Esophagus squamous epithelium (tissue), 5 donors: ENCODE measurements at places on chromosomes 16 and 17.

DNA sequence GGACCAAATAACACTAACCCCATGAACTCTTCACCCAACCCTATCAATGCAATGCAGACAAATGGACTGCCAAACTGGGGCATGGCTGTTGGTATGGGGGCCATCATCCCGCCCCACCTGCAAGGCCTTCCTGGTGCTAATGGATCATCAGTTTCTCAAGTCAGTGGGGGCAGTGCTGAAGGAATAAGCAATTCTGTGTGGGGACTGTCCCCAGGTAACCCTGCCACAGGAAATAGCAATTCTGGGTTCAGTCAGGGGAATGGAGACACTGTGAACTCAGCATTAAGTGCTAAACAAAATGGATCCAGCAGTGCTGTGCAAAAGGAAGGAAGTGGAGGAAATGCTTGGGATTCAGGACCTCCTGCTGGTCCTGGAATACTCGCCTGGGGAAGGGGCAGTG, 78.9 kb downstream of the TMC6 start:
- no peak for DNase-seq

GRCh38 chr17:31431852-31432658, 40.6 kb downstream of the RAB11FIP4 start:
- DNase-seq = no peak

DNA sequence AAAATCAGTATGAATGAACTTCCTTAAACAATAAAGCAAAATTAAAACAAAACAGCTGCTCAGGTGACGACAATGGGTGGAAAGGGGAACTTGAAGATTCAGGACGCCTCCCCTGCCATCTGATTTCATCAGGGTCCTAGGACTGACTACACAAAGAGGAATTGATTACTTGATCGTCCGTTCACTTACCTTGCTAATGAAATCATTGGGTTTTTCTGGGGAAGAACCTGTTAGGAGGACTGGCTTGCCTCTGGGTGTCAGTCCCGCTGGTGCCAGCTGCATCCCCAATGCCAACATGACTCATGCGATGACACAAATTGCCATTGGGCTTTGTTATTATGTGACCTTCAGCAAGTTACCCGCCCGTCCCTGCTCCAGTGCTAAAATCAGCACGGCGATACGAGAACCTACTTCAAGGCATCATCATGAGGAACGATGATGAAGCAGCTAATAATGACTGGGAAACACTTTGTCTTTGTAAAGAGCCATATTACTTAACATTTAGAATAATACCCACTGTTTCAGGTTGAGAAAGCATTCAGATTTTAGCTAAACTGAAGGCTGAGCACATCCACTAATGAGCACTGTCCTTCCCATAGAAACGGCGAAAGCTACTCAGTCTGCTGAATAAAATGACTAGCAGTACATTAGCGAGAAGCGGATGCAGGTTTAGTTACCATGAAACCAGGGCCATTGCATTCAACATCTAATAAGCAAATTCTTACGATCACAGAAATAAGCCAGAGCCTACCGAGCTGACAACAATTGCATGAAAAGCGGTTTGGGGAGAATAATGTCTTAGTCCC, 139.4 kb downstream of the ZFHX3 start:
- no peak for DNase-seq

DNA sequence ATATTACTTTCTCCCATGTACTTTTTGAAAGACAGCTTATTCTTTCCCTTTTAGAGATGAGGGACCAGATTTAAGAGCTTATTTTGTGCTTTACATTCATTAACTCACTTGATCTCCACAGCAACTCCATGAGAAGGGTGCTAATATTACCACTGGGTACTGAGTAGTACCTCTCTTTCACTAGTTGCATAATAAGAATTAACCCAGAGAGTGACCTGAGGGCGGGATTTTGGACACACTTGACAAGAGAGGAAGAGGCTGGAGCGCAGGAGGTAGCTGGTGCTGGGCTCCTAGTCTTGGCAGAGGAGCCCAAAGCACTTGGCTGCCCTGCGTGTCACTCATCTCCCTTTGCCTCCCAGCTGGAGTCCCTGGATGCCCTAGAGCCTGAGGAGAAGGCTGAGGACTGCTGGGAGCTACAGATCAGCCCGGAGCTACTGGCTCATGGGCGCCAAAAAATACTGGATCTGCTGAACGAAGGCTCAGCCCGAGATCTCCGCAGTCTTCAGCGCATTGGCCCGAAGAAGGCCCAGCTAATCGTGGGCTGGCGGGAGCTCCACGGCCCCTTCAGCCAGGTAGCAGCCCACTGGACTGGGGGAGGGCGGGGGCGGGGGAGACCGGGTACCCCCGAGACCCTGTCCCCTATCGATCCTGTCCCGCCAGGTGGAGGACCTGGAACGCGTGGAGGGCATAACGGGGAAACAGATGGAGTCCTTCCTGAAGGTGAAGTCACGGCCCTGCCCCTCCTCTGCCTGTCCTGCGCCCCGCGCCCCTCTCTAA, 1.7 kb upstream of the MAZ start:
- DNase-seq = no peak

- no peak for DNase-seq
These were observed 53.0 kb downstream of the GPRC5B start for GRCh38 chr16:19831678-19832077.

DNA sequence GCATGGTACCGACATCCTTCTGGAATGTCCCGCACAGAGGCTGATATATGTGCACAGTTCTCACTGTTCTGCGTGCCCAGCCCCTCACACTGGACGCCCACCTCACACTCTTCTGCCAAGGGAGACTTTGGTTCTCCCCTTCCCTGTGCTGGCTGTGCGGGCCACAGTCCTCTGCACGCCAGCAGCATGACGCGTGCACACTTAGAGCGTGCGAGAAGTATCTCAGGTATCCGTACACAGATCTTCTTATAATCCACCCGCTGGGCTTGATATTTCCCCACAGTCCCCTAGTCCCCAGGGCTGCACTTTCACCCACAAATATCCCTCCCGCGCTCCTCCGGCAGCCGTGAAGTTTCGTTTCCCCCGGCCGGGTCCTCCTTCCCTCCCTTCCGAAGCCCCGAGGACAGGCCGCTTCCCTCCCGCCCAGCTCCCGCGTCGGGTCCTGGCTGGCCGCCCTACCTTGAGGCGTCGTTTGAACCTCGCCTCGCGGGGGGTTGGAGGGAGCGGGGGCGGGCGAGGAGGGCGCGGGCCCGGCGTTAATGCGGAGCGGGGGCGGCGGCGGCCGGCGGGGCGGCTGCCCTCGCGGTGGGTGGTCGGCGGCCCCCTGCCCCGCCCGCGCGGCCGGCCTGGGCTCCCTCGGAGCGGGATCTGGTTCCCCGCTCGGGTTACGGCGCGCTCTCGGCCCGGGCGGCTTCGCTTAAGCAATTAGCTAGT, 5.0 kb upstream of the FOXF1 start:
- no peak for DNase-seq
